Memory B cell (primary cell): ENCODE measurements at places on chromosomes 12 and 14.

GRCh38 chr12:118183711-118184110 is 47.8 kb downstream of the PEBP1 start:
- no peaks in the 10 kb centered on the region for H3K27me3 ChIP-seq
- no peak overlapping the region for H3K27ac ChIP-seq
- peaks cover 17% of the 10 kb centered on the region for H3K4me1 ChIP-seq
- H3K36me3 ChIP-seq = peaks cover 17% of the 10 kb centered on the region

- H3K27me3 ChIP-seq = peaks cover 2% of the 10 kb centered on the region
- H3K27ac ChIP-seq = no peak overlapping the region
- no peaks in the 10 kb centered on the region for H3K4me1 ChIP-seq
- DNase-seq = no peak
Observed at GRCh38 chr14:65815127-65815526, 402.6 kb downstream of the FUT8 start.

DNA sequence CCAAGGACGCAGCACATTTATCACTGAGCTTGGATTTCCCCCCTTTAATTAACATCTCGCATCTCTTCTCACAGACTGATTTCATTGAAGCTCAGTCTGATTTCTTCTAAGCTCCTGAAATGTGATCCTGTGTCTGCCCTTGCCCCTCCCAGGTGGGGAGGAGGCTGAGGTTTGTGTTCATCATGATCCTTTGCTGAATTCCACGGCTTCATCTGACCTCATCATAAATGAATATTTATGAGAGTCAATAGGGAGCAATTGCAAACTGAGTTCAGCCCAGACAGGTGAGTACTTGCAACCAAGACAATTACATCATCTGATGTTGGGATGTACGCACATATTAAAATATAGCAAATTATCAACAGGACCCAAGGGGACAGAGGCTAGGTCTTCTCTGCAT is 72.4 kb downstream of the MAP1LC3B2 start:
- peaks cover 25% of the 10 kb centered on the region for H3K27me3 ChIP-seq
- DNase-seq = no peak
- H3K4me3 ChIP-seq = no peak overlapping the region
- peaks cover 10% of the 10 kb centered on the region for H3K4me1 ChIP-seq
- no peak overlapping the region for H3K27ac ChIP-seq

- no peaks in the 10 kb centered on the region for H3K36me3 ChIP-seq
- no peak overlapping the region for H3K4me3 ChIP-seq
- no peaks in the 10 kb centered on the region for H3K4me1 ChIP-seq
- no peak overlapping the region for H3K27ac ChIP-seq
- no peak for DNase-seq
- no peaks in the 10 kb centered on the region for H3K27me3 ChIP-seq
Observed at GRCh38 chr12:87783467-87783866, 245.7 kb downstream of the C12orf50 start.

DNA sequence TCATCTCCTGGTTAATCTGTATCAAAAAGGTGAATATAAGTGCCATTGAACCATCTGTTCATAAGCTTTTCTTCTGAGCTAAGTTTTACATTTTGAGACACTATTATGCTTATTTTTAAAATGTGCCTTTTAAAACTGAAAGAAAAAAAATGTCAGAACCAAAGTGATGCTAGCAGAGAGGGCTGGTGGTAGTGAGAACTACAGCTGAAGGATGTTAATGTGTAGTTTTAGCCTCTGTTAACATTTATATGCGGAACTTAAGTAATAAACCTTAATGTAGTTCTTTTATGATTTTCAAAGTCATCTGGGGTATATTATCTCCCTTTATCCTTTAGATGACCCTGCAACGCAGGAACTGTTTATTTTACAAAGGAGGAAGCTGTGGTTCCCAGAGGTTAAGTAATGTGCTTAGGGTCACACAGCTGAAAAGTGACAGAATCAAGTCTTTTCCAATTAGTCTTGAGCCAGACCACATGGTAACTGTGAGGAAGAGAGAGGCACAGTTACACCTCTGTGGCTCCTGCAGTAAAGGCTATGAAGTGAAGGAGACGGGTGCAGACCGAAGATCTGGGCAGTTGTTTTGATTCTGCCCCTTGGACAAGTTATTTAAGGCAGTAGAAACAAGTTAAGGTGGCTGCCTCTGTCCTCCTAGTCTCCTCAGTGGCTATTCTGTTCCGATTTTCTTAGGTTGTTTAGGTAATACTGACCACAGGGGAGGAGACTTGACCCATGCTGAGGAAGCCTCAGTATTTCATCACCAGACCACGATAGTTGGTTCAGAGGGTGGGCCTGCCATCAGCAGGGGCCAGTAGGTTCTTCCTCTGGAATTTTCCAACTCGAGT is 23.9 kb downstream of the GNG2 start:
- H3K4me3 ChIP-seq = peak overlapping the region; percentile 2
- peaks cover 13% of the 10 kb centered on the region for H3K36me3 ChIP-seq
- H3K27me3 ChIP-seq = no peaks in the 10 kb centered on the region
- no peak for DNase-seq

- DNase-seq = no peak
- H3K27ac ChIP-seq = no peak overlapping the region
- H3K4me1 ChIP-seq = peaks cover 10% of the 10 kb centered on the region
- H3K36me3 ChIP-seq = no peaks in the 10 kb centered on the region
Observed at GRCh38 chr14:104892531-104893434, 27.7 kb downstream of the CEP170B start.

- no peaks in the 10 kb centered on the region for H3K36me3 ChIP-seq
- no peak overlapping the region for H3K4me3 ChIP-seq
- no peak for DNase-seq
- H3K27me3 ChIP-seq = peaks cover 6% of the 10 kb centered on the region
Observed at GRCh38 chr12:7403466-7403865, 40.5 kb downstream of the CD163L1 start.

GRCh38 chr12:47184229-47184628 is 104.5 kb upstream of the AMIGO2 start:
- no peak overlapping the region for H3K4me3 ChIP-seq
- H3K27ac ChIP-seq = no peak overlapping the region
- H3K4me1 ChIP-seq = peaks cover 28% of the 10 kb centered on the region
- H3K27me3 ChIP-seq = no peaks in the 10 kb centered on the region

DNA sequence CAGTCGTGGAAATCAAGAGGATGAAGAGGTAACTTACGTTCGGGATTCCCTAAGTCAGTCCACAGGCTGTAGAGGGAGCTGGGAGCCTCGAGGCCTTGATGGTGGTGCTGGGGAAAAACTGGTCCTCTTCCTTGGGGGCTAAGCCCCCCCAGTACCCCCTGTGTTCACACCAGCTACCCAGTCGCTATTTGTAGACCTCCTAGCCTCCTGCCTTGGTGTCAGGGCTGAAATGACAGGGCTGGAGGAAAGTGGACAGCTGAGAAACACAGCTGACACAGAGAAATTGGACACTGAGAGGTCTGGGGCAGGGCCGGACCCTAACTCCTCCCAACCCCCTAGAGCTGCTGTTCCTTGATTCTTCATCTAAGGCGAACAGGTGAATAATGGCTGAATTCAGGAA is at the start of gene STAC3:
Gene STAC3, minus strand, starts transcription at position 232 of the 400 bp plus-strand sequence. CDS start 1,551 bp downstream, outside the sequence.
- no peak within 1 kb of the TSS for H3K27ac ChIP-seq
- peaks cover 7% of the 10 kb centered on the region for H3K4me1 ChIP-seq
- no peak within 1 kb of the TSS for H3K4me3 ChIP-seq
- peaks cover 7% of the 10 kb centered on the region for H3K36me3 ChIP-seq

DNA sequence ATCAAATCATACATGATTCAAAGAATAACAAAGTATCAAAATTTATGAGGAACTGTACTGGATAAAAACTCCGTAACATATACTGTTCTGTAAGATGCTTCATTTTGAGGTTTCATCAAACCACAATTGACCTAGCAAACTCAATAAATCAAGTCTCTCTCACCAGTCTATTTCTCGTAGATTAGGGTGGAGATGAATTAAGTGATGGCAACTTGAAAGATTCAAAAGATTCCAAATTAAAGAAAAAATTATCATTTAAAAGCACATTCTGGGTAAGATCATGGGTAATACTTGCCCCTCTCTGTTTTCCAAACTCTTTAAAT is 74.4 kb downstream of the PAPLN start:
- peak overlapping the region; percentile 32 for H3K27ac ChIP-seq
- DNase-seq = no peak
- H3K27me3 ChIP-seq = no peaks in the 10 kb centered on the region
- peaks cover 14% of the 10 kb centered on the region for H3K4me1 ChIP-seq
- no peak overlapping the region for H3K4me3 ChIP-seq

- H3K36me3 ChIP-seq = no peaks in the 10 kb centered on the region
- H3K4me1 ChIP-seq = no peaks in the 10 kb centered on the region
- no peak for DNase-seq
- H3K27ac ChIP-seq = no peak overlapping the region
Observed at GRCh38 chr14:97975962-97976361, 1178.8 kb downstream of the VRK1 start.

- no peaks in the 10 kb centered on the region for H3K4me1 ChIP-seq
- no peak overlapping the region for H3K27ac ChIP-seq
- no peak for DNase-seq
- peaks cover 3% of the 10 kb centered on the region for H3K27me3 ChIP-seq
- peaks cover 2% of the 10 kb centered on the region for H3K36me3 ChIP-seq
Observed at GRCh38 chr14:72500234-72500838, 393.6 kb downstream of the DPF3 start.

DNA sequence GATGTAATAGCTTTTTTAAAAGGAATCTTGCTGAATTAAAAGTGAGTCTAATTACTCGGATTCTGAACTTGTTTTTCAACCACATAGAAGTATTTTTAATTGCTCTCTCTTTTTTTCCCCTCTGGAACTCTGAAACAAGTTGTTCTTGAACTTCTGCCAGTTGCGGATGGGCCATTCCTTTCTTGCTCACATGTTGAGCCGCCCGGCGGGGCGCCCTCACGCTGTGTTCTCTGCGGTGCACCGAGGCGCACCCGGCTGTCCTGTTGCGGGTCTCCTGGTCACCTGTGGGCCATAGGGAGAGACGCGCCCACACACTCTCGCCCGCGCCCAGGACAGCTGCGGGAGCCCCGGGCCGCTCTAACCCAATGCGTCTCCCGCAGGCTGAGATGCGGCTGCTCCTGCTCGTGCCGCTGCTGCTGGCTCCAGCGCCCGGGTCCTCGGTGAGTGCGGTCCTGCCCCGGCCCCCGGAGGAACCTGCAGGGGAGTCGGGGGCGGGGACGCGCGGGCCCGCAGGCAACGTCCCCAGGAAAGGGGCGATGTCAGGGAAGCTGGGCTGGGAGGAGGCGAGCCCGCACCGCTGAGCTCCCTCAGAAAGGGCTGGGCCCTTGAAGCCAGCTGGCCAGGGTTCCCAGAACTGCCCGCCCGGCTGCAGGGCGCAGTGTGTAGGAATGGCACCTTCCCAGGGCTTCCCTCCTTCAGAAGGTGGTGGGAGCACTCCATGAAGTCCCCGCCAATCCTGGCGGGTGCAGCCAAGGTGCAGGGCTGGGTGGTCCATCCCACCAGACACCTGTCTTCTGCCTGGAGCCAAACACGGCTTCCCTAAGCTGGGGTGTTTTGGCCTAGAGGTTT is 2.3 kb downstream of the PAPLN start:
- peaks cover 56% of the 10 kb centered on the region for H3K4me1 ChIP-seq
- H3K27me3 ChIP-seq = peaks cover 32% of the 10 kb centered on the region
- DNase-seq = no peak
- H3K4me3 ChIP-seq = no peak overlapping the region
- H3K36me3 ChIP-seq = no peaks in the 10 kb centered on the region

DNA sequence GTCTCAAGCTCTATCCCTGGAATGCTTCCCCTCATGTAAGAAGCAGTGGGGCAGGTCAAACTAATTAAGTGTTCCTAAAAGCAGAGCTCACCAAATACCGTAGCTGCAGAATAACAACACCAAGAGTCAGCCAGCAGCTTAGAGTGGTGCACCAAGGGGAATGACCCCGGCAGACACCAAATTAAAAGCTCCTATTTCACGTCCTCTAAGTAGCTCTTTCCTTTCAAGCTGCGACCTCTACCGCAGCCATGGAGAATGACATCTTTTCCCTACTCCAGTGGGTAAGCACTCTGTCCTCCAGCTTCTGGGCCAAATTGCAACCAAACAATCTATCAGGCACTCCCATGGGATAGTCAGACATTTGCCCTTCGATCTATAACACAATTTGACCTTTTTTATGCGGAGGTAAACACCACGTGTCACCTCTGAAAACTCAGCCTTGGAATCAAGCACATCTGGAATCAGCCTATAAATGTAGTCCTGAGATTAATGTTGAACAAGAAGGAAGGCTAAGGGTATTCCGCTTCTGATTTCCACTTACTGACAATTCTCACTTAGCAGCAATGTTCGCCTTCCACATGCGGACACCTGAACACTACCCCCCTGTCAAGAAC is 67.6 kb upstream of the CDKN3 start:
- no peaks in the 10 kb centered on the region for H3K36me3 ChIP-seq
- no peak overlapping the region for H3K4me3 ChIP-seq
- H3K4me1 ChIP-seq = no peaks in the 10 kb centered on the region
- H3K27ac ChIP-seq = no peak overlapping the region
- peaks cover 10% of the 10 kb centered on the region for H3K27me3 ChIP-seq

GRCh38 chr12:111238075-111238734 is 130.7 kb downstream of the PHETA1 start:
- no peaks in the 10 kb centered on the region for H3K4me1 ChIP-seq
- H3K4me3 ChIP-seq = no peak overlapping the region
- H3K27ac ChIP-seq = no peak overlapping the region
- no peaks in the 10 kb centered on the region for H3K36me3 ChIP-seq
- no peak for DNase-seq

DNA sequence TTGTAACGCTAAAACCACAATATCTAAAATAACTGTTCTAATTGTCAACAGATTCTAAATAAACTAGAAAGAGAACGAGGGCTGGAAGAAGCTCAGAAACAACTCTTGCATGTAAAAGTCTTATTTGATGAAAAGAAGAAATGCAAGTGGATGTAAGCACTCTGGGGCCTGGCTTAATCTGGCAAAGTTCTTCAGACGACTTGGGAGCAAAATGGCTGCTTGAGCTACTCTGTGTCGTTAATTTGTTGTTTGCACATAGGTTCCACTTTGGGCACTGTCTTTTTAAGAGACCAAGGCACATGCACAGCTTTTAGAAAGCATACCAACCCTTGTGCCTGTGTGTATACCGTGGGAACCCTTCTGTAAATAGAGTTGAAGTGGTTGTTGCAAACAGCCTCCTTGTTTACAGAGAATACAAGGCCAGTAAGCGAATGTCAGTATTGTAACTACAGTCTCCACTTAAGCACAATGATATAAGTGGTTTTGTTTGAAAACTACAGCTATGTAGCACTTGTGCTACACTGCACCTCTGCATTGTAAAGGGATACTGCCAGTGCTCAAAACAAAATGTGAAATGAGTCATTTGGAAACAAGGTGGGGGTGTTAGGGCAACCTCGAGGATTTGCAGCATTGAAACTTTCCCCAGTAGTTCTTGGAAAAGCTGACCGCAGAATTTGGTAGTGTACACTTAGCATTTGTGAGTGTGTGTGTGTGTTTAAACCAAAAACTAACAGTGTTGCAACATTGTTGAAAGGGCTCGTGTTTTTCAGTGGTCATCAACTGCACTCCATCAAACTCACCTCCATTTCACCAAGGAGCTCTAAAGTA is 154.3 kb downstream of the CEP83 start:
- peaks cover 32% of the 10 kb centered on the region for H3K36me3 ChIP-seq
- peak overlapping the region; percentile 74 for H3K27ac ChIP-seq
- H3K4me1 ChIP-seq = peaks cover 31% of the 10 kb centered on the region
- no peak overlapping the region for H3K4me3 ChIP-seq
- no peak for DNase-seq

- no peak for DNase-seq
- no peaks in the 10 kb centered on the region for H3K4me1 ChIP-seq
- no peak overlapping the region for H3K27ac ChIP-seq
- no peaks in the 10 kb centered on the region for H3K27me3 ChIP-seq
Observed at GRCh38 chr12:30462249-30462648, 233.4 kb downstream of the IPO8 start.
